ENCODE measurements at places on chromosomes 12 and 14.

DNA sequence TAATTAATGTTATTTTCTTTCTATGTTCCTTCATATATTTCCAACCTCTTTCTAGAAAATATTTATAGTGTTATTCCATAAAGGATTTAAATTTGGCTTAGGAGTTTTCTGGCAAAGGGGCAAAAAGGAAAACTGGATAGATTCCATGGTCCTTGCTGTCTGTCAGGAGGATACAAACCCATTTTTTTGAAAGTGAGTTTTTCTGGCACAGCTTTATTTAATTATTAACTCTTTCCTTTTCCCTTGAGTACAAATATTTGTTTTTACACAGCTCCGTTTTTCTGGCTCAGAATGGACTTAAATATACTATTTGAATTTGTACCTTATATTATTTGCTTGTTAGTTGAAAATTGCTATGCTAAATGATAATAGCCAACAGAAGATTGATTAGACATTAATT is 56.3 kb downstream of the MNAT1 start:
- DNase-seq = no peak

- DNase-seq = no peak
These were observed 201.2 kb downstream of the NELL2 start for GRCh38 chr12:44674875-44675274.

- DNase-seq = no peak
These were observed 8.8 kb downstream of the ART4 start for GRCh38 chr12:14834509-14834908.

DNA sequence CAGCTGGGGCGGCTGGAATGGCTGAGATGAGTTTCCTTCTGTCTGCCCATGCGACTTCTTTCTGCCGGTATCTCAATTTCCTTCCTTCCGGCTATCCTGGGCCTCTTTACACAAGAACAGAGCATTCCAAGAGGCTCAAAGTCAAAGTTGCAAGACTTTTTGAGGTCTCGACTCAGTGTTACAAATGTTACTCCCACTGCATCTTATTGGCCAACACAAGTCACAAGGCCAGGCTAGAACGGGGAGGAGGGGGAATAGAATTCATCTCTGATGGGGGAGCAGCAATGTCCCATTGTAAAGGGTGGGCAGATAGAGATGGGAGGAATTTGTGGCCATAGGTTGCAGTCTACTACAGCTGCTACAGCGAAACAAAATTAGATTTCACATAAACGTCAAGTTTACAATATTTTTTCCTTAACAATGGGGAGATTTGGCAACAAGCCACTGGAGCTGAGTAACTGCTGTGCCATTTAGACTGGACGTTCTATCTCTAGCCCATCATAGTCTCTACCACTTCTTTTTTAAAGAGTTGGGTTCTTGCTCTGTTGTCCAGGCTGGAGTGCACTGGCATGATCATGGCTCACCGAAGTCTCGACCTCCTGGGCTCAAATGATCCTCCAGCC is 9.5 kb upstream of the NYNRIN start:
- DNase-seq = no peak

Measured in NCI-H1092 treated with DMSO at 0.1 percent for 48 hours (cell line).